ENCODE measurements at places on chromosomes 2 and 18. TPM values are rescaled to one million over a fixed set of nuclear protein-coding genes. Genes with fewer than 3 reads are reported as not detected.

Gene NT5DC4
- 0.37 TPM for polyA plus RNA-seq

Gene MDH1B
- polyA plus RNA-seq = 16.2 TPM

Gene AQP4
- polyA plus RNA-seq = 0.72 TPM

Gene STPG4
- 0.37 TPM for polyA plus RNA-seq

Gene REG3A
- not detected for polyA plus RNA-seq

Gene RNF25
- 46.8 TPM for polyA plus RNA-seq

Gene GLI2
- polyA plus RNA-seq = 16.3 TPM

Gene CNNM3
- polyA plus RNA-seq = 39.5 TPM

Gene DSG4
- not detected for polyA plus RNA-seq

Gene LAMA3
- polyA plus RNA-seq = 1.7 TPM

Gene SLC16A14
- 6.5 TPM for polyA plus RNA-seq

Gene CCL20
- polyA plus RNA-seq = 0.39 TPM

Gene RAD51AP2
- 0.17 TPM for polyA plus RNA-seq

Gene REG1B
- polyA plus RNA-seq = not detected

Gene POTEI
- polyA plus RNA-seq = 0.17 TPM

Gene RNF152
- 8.4 TPM for polyA plus RNA-seq

Gene CCDC74B
- polyA plus RNA-seq = 14.9 TPM

Gene CHRND
- 0.87 TPM for polyA plus RNA-seq

Gene HTR2B
- 16.0 TPM for polyA plus RNA-seq

Gene ABCG8
- polyA plus RNA-seq = 1.2 TPM

Gene SP5
- polyA plus RNA-seq = 0.40 TPM

Gene C2orf68
- 56.2 TPM for polyA plus RNA-seq

Gene TACR1
- polyA plus RNA-seq = 1.1 TPM

Gene GFPT1
- 41.9 TPM for polyA plus RNA-seq

Gene GAL3ST2
- 0.88 TPM for polyA plus RNA-seq

Gene NCKAP5
- polyA plus RNA-seq = 7.3 TPM

Gene NDUFV2
- polyA plus RNA-seq = 127 TPM

Gene TSPYL6
- polyA plus RNA-seq = 0.21 TPM

Gene SPATA3
- polyA plus RNA-seq = not detected

Gene PAIP2B
- polyA plus RNA-seq = 22.5 TPM

Gene TANC1
- polyA plus RNA-seq = 54.5 TPM

Gene TRMT61B
- polyA plus RNA-seq = 21.1 TPM

Gene FAHD2B
- 26.4 TPM for polyA plus RNA-seq

Gene PPP1R1C
- polyA plus RNA-seq = 2.3 TPM

Gene CCBE1
- 35.2 TPM for polyA plus RNA-seq

Gene ASB18
- polyA plus RNA-seq = not detected
